ENCODE measurements at places on chromosomes 11 and 22.

DNA sequence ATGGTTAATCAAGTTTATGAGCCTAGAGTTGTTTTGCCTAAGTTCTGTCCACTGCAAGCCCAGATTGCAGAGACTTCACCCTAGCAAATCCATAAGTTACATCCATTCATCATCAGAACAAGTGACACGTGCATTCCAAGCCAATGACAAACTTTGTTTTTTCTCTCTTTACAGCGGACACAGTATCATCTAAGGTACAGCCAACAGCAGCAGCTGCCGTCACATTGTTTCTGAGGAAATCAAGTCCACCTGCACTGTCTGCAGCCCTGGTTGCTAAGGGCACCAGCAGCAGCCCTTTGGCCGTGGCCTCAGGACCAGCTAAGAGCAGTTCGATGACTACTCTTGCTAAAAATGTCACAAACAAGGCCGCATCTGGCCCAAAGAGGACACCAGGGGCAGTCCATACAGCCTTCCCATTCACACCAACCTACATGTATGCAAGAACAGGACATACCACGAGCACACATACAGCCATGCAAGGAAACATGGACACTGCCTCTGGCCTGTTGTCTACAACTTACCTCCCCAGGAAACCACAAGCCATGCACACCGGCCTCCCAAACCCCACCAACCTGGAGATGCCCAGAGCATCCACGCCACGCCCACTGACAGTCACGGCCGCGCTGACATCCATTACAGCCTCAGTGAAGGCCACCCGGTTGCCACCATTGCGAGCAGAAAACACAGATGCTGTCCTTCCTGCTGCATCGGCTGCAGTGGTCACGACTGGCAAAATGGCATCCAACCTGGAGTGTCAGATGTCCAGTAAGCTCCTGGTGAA lies 155.8 kb downstream of the C11orf91 start:
- H3K4me1 ChIP-seq = peaks cover 2% of the 10 kb centered on the region
- no peak overlapping the region for H3K27ac ChIP-seq
- DNase-seq = no peak
- no peak overlapping the region for H3K4me3 ChIP-seq

DNA sequence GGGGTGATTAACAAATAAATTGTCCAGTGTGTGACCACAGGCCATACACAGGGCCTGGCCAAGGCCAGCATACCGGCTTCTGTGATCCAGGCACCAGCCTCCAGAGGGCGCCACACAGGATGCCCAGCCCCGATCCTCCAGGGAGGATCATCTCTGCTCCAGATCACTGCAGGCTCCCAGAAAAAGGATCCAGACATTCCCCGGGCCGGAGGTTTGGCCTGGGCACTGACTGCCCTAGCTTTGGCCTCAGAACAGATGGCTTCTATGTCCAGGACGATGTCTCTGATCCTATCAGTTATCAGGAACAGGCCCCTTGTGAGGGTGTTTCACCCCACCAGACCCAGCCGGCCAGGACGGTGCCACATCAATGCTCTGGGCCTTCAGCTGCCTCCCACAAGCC lies 74.5 kb upstream of the LMO1 start:
- H3K27ac ChIP-seq = no peak overlapping the region
- H3K4me1 ChIP-seq = peaks cover 1% of the 10 kb centered on the region
- peak; percentile 60 for DNase-seq
- H3K4me3 ChIP-seq = no peak overlapping the region

DNA sequence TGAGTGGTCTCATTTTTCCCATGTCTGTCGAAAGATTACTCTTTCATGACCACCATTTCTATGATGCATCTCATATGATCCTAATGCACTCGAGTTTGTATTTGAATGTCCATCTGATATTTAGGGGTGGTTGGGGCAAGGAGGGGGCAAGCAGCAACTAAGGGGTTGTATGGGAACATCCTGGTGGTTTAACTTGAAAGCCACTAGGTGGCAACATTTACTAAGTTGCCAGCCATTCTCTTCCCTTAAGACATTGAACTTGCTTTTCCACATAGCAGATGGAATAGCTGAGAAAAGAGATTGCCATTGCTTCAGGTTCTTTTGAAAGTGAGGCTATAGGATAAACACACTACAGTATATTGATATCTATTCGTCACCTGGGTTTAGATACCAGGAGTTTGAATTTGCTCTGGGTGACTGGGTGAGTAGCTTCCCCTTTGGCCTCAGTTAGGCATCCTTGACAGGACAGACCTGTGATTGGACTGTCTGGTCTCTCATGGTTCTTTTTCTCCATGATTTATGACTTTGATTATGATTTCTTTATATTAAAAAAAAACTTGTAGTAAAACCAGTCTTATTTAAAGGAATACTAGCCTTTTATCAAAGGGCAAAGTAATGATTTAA lies 32.4 kb downstream of the NF2 start:
- H3K27ac ChIP-seq = no peak overlapping the region
- peaks cover 23% of the 10 kb centered on the region for H3K36me3 ChIP-seq
- no peak overlapping the region for H3K4me3 ChIP-seq
- DNase-seq = no peak
- H3K4me1 ChIP-seq = peaks cover 26% of the 10 kb centered on the region
- H3K27me3 ChIP-seq = no peaks in the 10 kb centered on the region

- no peaks in the 10 kb centered on the region for H3K27me3 ChIP-seq
- no peak for DNase-seq
- no peak overlapping the region for H3K27ac ChIP-seq
- H3K4me3 ChIP-seq = no peak overlapping the region
- no peaks in the 10 kb centered on the region for H3K4me1 ChIP-seq
Measured at GRCh38 chr22:46867106-46867505, 104.7 kb downstream of the TBC1D22A start.

DNA sequence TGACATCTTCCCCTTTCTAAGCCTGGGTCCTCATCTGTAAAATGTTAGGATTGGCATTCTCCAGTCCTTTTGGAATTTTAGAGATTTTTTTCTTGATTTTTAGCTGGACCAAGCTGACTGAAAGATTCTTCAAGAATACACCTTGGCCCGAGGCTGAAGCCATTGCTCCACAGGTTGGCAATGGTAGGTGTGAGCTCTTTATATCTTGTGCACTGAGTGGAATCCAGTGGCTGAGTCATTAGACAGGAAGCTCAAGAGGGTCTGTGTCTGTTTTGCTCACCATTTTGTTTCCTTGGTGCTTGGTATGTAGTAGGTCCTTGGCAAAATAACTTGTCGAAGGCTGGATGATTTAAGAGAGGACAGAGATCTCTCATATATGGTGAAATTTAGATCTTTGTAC lies 6.2 kb downstream of the EIF3L start:
- H3K36me3 ChIP-seq = peaks cover 29% of the 10 kb centered on the region
- H3K27ac ChIP-seq = no peak overlapping the region
- H3K4me1 ChIP-seq = peaks cover 19% of the 10 kb centered on the region
- no peak for DNase-seq
- H3K4me3 ChIP-seq = no peak overlapping the region

DNA sequence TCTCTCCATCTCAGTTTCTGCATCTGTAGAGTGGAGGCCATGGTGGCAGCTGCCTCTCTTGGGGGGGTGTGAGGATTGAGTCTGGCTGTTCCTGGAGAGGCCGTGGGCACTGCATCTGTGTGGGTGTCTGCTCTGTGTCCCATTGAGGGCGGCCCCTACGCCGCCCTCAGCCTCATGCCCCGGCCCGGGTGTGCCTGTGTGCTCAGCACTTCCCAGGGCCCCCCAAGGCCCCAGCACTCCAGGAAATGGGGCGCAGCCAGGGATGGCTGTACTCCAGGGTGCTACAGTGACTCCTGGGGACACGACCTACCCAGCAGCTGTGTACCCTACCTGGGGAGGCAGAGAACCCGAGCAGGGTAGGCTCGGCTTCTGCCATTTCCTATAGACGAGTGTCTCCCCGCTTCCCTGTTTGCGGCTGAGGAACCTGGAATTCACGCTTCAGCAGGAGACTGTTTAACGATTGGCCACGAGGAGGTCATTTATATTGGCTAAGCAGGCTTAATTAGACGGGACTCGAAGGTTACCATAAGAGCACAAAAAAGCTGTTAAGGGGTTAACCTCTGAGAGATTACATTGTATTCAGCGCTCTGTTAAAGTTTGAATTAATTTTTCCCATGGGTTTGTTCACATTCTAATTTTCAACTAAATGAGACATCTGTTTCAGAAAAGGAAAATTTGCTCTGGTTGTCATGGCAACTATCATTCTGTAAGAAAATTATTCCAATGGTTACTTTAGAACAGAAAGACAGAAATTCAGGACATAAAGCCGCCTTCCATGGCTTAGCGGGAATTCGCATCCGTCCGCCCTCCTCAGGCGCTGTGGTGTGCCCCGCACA lies 76.4 kb downstream of the MPPED1 start:
- no peak for DNase-seq
- no peak overlapping the region for H3K27ac ChIP-seq
- no peaks in the 10 kb centered on the region for H3K36me3 ChIP-seq

- H3K27ac ChIP-seq = no peak overlapping the region
- no peak for DNase-seq
- H3K4me3 ChIP-seq = no peak overlapping the region
- no peaks in the 10 kb centered on the region for H3K36me3 ChIP-seq
- peaks cover 46% of the 10 kb centered on the region for H3K4me1 ChIP-seq
Measured at GRCh38 chr22:25390297-25391240, 171.1 kb downstream of the CRYBB2 start.

GRCh38 chr11:13380731-13381130 lies 82.3 kb downstream of the BTBD10 start:
- peaks cover 27% of the 10 kb centered on the region for H3K36me3 ChIP-seq
- H3K4me1 ChIP-seq = no peaks in the 10 kb centered on the region
- no peak overlapping the region for H3K4me3 ChIP-seq
- DNase-seq = no peak

DNA sequence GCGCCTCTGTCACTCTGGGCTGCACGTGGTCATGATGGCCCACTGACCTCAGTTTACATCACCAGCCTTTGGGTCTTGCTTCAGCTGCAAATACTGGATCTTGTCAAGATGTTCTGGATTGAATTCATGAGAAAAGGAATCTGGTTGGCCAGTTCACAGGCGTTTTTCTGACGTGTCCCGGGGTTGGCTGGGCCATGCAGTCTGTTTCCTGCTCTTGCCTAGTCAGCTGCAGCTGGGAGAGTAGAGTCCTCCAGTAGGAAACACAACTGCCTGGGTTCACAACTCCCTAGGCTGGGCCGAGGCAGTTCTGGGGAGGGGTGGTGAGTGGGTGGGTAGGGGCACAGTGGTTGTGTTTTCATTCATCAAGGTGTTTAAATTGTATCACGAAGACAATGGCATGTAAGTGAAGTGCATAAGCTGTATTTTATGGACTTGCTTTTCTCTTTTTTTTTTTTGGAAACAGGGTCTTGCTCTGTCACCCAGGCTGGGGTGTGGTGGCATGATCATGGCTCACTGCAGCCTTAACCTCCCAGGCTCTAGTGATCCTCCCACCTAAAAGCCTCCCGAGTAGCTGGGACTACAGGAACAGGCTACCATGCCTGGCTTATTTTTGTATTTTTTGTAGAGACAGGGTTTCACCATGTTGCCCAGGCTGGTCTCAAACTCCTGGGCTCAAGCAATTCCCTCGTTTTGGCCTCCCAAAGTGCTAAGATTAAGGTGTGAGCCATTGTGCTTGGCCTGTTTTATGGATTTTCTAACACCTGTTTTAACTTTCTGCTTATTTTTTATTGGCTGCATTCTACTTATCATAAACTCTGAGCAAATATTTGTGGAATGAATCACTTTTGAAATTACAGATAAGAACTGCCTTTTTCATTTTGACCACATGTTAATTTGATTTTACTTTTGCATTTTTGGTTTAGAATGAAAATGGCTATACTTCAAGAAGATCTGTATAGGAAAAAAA lies 54.0 kb upstream of the PITPNB start:
- no peak overlapping the region for H3K4me3 ChIP-seq
- H3K27ac ChIP-seq = no peak overlapping the region
- no peaks in the 10 kb centered on the region for H3K27me3 ChIP-seq
- H3K4me1 ChIP-seq = peaks cover 5% of the 10 kb centered on the region
- DNase-seq = no peak
- H3K36me3 ChIP-seq = peaks cover 9% of the 10 kb centered on the region

DNA sequence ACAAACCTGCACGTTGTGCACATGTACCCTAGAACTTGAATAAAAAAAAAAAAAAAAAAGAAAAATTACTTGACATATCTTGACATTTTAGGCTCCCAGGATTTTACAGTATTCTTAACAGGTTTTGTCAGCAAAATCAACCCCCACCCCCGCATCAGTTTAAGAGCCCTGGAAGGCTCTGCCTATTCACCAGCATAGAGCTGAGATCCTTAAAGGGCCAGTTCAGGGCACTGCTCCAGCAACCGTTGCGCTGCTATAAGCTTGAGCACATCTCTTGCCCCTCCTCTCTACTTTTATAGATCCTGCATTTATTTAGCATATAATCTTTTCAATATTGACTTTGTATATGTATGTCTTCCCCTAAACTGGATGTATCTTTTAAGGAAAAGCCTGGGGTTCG lies 697 bp upstream of the PAFAH1B2 start:
- peaks cover 19% of the 10 kb centered on the region for H3K36me3 ChIP-seq
- H3K4me1 ChIP-seq = peaks cover 34% of the 10 kb centered on the region
- H3K4me3 ChIP-seq = peak overlapping the region; percentile 98
- no peak for DNase-seq

- peak within 1 kb of the TSS; percentile 93 for H3K4me3 ChIP-seq
Measured at GRCh38 chr11:32829680-32830412, at the start of gene PRRG4. Gene PRRG4, plus strand, starts transcription at chr11:32829927. Its CDS starts 603 bp downstream, at chr11:32830530.

- no peaks in the 10 kb centered on the region for H3K27me3 ChIP-seq
- no peak for DNase-seq
Measured at GRCh38 chr11:28763876-28764275, 655.7 kb downstream of the METTL15 start.

DNA sequence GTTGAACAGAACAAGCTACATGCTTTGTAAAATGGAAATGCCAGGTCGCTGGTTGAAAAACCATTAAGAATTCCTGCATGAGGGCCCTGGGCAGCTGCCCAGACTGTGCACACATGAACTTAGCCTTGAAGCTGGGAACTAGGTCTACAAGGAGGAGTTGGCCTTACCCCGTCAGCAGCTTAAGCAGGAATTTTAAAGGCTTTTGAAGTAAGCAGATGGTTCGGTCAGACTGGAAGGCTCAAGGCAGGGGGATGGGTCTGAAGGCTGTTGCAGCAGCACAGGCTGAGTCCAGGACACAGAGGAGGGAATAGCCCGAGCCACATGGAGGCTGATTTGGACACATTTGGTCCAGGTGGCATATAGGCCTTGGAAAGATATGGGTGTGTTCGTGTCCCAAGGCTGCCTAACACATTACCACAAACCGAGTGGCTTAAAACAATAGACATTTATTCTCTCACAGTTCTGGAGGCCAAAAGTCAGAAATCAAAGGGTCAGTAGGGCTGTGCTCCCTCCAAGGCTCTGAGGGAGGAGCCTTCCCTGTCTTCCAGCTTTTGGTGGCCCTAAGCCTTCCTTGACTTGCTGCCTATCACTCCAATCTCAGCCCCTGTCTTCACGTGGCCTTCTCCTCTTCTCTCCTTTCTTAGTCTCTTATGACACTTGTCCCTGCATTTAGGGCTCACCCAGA lies 11.6 kb downstream of the LIF start:
- peaks cover 54% of the 10 kb centered on the region for H3K4me1 ChIP-seq
- peak overlapping the region; percentile 74 for H3K27ac ChIP-seq
- H3K36me3 ChIP-seq = peaks cover 13% of the 10 kb centered on the region
- no peak overlapping the region for H3K4me3 ChIP-seq

GRCh38 chr11:108368134-108368533 lies 99.2 kb downstream of the C11orf65 start:
- no peak overlapping the region for H3K4me3 ChIP-seq
- H3K4me1 ChIP-seq = no peaks in the 10 kb centered on the region
- no peaks in the 10 kb centered on the region for H3K27me3 ChIP-seq
- H3K36me3 ChIP-seq = peaks cover 62% of the 10 kb centered on the region
- H3K27ac ChIP-seq = no peak overlapping the region
- DNase-seq = no peak

GRCh38 chr22:45008751-45009605 lies 827 bp downstream of the PHF21B start:
- H3K4me3 ChIP-seq = no peak overlapping the region
- no peak overlapping the region for H3K27ac ChIP-seq
- H3K36me3 ChIP-seq = no peaks in the 10 kb centered on the region
- H3K27me3 ChIP-seq = peaks cover 63% of the 10 kb centered on the region
- DNase-seq = peak; percentile 48

Measured in activated naive CD8-positive, alpha-beta T cell treated with anti-CD3 and anti-CD28 coated beads, Interleukin-2, amount 10 ng/mL, durations not matched to agents 7 days and 5 days (primary cell).